Left kidney (tissue), 8 donors: ENCODE measurements at places on chromosomes 7 and 10.

GRCh38 chr10:116984202-116984990, 20.6 kb downstream of the SHTN1 start:
- no peak for DNase-seq

DNA sequence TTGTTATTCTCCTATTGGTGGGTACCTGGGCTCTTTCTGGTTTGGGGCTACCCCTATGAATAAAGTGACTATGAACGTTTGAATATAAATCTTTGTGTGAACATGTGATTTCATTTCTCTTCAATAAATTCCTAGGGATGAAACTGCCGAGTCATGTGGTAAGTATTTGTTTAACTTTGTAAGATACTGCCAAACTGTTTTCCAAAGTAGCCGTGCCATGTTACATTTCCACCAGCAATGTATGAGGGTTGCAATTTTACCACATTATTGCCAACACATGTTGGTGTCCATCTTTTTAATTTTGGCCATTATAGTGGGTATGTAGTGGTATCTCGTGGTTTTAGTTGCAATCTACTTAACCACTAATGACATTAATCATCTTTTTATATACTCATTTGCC, 94.7 kb downstream of the ZNRF2 start:
- no peak for DNase-seq

GRCh38 chr7:87359366-87359765, 13.9 kb downstream of the CROT start:
- DNase-seq: no peak

GRCh38 chr10:53045315-53045714, 272.7 kb upstream of the MBL2 start:
- DNase-seq: no peak

DNA sequence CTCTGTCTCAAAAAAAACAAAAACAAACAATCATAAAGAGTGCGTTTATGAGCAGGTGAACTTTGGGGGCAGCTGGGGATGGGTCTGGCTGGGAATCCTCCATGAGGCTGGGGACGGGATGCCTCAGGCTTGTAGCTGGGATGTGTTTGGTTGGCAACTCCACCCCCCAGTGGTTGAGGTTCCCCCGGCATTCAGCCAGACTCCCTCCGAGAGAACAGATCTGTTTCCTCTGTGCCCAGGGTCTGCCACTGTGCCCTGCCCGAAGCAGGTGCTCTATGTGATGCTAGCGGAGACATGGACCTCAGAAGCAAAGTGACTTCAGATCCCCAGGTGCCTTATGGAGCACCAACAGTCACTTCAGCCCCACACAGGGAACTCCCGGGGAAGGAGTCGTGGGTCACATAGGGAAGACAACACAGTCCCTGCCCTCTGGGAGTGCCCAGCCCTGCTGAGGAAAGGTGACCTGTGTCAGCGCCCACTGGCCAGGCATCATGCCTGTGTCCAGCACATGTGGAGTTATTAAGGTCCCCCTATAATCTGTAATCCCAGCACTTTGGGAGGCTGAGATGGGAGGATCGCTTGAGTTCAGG, 29.3 kb upstream of the GTF2IRD1 start:
- no peak for DNase-seq

DNA sequence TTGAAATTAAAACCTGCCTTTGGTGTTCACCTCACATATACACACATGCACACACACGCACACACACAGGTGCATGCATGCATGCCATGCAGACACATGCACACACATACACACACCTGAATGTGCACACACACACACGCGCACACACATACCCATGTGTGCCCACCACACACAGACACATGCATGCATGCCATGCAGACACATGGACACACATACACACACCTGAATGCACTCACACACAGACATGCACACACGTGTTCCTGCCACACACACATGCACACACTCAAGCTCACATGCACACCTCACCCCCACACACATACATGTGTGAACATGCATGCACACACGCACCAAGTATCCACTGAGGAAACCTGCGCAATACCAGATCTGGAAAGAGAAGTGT, 136.4 kb downstream of the KLF6 start:
- no peak for DNase-seq

DNA sequence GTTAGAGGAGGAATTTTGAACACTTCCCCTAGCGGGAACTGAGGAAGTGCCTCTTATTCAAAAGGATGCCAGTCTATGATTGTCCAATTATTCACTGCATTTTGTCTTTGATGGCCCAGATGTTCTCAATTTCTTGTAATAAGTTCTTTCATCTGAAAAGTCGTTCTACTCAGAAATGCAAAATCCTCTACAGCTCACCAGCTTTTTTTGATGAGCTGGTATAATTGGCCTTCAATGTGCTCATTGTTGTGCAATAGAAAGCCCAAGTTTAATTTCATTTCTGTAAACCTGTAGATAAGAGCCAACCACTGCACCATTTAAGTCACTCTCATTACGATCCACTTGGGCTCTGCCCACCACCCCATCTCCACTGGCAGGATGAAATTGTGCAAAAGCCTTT, 978.7 kb upstream of the AUTS2 start:
- DNase-seq: no peak

- no peak for DNase-seq
These were observed 7.5 kb upstream of the OR6B1 start for GRCh38 chr7:143992670-143993069.

- peak; percentile 22 for DNase-seq
These were observed 109.6 kb upstream of the SP4 start for GRCh38 chr7:21317966-21318915.

- DNase-seq: peak; percentile 53
These were observed at the start of gene DDC for GRCh38 chr7:50564640-50565558. Gene DDC, minus strand, starts transcription at chr7:50565405. Its CDS starts 21,320 bp downstream, at chr7:50544085.

GRCh38 chr10:114389426-114389825, 14.9 kb downstream of the AFAP1L2 start:
- DNase-seq: no peak

- DNase-seq: no peak
These were observed 24.3 kb upstream of the ITGB1 start for GRCh38 chr10:32982293-32982709.

- DNase-seq: no peak
These were observed 50.3 kb downstream of the ADCYAP1R1 start for GRCh38 chr7:31102151-31102972.

GRCh38 chr7:137658190-137658900, 188.4 kb downstream of the DGKI start:
- DNase-seq: no peak

DNA sequence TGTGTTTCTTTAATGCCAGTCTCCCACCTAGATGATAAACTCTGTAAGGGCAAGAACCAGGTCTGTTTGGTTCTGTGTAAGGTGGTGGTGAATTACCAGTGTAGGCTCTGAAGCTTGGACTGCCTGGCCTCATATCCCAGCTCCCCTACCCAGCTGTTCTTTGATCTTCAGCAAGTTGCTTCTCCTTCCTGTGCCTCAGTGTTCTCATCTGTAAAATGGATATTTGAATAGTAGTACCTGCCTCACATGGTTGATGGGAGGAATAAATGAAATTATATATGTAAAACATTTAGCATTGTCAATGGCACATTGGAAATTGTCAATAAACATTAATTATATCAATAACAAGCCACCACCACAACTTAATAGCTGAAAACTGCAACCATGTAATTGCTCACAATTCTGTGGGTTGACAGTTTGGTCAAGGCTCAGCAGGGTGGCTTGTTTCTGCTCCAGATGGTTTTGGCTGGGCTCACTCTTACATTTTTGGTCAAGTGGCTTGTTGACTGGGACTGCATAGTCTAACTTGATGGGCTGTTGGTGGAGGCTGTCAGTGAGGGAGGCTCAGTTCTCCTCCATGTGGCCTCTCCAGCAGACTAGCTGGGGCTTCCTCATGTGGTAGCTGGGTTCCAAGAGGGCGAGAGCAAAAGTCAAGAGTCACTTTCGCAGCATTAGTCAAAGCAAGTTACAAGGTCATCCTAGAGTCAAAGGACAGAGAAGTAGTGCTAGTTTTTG, 84.5 kb upstream of the DUSP5 start:
- no peak for DNase-seq

DNA sequence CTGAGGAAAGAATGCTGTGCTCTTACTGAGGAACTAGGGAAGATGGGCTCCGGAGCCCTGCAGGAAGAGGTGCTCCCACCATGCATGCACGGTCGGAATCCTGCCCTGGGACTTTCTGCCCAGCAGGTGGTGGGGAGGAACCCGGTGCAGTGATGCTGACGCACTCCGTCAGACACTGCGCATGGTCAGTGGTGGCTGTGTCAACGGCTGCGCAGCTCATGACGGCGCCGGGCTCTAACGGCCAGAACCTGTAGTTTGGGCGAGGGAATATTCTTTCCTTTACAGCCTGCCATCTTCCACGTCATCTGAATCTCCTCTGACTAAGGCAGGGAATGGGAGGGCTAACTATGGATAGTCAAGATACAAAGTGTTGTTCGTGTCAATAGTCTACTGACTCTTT, 189.2 kb upstream of the MGMT start:
- DNase-seq: no peak

- DNase-seq: no peak
These were observed 55.9 kb downstream of the PDIA4 start for GRCh38 chr7:148972375-148972774.

DNA sequence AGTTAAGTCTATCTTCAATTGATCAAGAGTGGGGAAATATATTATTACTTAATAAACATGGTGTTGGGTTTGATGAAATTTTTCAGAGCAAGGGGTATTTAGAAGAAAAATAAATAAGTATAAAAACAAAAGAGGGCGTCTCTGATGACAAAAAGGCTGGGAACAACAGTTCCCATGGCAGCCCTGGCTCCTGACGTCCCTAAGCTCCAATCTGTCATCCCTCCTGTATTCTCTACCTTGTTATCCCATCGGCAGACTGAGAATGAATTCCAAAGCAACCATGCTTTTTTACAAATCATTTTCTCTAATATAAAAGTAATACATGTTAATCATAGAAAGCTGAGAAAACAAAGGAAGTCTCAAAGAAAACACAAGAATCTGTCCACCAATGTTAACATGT, 55.5 kb downstream of the SORBS1 start:
- DNase-seq: no peak

GRCh38 chr10:86077271-86077670, 289.3 kb downstream of the GRID1 start:
- no peak for DNase-seq

- no peak for DNase-seq
These were observed 366.6 kb upstream of the PFKP start for GRCh38 chr10:2700626-2701305.

DNA sequence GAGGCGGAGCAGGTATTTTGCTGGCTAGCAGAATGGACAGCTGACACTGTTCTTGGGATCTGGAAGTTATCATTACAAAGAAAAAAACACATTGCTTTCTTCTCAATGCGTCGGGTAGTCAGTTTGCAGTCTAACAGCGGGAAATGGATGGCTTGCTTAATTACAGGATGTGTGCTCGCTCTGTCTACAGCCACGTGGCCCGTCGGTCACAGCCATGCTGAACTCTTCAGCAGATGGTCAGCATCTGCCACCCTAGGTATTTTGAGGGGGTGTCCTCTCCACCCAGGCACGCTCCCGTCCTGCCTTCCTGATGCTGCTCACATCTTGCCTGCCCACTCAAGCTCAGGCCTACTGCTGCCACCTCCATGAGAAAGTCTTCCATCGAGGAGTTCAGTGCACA, 20.4 kb upstream of the INMT start:
- DNase-seq: no peak

- peak; percentile 53 for DNase-seq
These were observed 54.3 kb upstream of the KDM7A start for GRCh38 chr7:140230861-140231770.

GRCh38 chr10:68895041-68895440, 6.1 kb upstream of the DDX50 start:
- DNase-seq: no peak

- no peak for DNase-seq
These were observed 140.2 kb upstream of the KLF6 start for GRCh38 chr10:3925184-3925583.

GRCh38 chr10:124251317-124252065, 158.1 kb upstream of the CHST15 start:
- DNase-seq: no peak

- DNase-seq: no peak
These were observed 218.6 kb upstream of the SLC26A5 start for GRCh38 chr7:103664577-103664976.

DNA sequence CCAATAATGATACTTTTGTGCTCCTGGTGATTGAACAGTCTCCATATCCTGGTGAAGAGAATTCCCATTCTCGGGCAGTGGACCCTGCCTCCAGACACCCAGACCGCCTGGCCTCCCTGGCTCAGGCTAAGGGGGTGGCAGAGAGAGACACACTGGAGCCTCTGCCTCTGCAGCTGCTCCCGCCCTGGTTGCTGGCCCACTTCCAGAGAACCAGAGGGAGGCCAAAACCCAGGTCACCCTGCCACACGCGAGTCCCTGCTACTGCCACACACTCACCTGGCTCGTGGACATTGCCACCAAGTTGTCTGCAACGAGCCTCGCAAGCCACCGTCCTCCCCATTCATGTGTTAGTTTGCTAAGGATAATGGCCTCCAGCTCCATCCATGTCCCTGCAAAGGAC, 221.8 kb downstream of the HPSE2 start:
- DNase-seq: no peak

DNA sequence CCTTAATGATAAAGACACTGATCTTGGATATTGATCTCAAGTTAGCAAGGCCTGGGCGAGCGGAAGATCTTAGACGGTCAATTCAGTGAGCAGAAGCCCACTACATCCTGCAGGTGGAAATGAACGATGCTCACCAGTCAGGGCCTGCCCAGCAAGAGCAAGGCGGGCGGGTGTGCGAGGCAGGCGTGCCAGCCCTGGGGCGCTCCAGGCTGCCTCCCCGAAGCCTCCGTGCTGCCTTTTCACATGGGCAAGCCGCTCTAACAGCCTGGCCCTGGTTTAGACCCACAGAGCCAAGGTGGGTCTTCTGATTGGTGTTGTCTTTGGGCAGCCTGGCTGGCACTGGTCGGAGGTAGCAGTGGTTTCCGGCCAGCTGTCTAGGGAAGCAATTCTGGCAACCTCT, 475.1 kb upstream of the FOXK1 start:
- no peak for DNase-seq

DNA sequence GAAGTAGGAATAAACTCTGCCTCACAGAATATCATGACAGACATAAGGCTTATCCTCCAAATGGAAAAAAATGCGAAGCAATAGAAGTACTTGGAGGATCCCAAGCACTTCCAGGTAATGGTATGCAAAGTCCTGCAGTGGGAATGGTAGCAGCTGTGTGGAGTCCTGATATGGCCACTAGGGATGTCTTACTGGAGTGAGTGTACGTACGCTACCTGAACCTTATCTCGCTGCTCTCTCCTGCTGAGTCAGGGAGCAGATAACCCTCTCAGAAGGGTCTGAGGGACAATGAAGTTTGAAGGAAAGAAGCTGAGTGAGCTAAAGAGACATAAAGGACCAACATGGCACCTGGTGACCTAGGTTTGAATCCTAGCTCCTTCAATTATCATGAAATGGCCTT, 42.2 kb downstream of the CH25H start:
- DNase-seq: no peak

DNA sequence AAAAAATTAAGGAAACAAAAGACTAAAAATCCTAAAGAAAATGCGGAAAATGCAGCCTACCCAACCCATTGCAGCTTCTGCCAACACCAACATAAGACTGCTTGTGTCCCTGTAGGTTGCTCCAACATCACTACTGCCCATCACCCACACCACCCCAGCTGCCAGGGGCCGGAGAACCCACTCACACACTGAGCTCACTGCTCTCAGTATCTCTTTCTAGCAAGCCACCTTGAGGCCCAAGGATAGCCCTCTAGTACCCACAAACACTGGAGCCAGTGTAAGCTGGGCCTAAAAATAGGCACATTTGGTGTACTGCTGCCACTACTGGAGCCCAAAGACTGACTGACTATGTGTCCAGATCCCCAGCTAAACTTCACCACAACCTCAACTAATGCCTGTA, 67.3 kb downstream of the MEST start:
- no peak for DNase-seq

- no peak for DNase-seq
These were observed 43.0 kb downstream of the GNA12 start for GRCh38 chr7:2800931-2801688.
